C1 segment of cervical spinal cord (tissue), 14 donors: ENCODE measurements at places on chromosomes 2 and 18.

DNA sequence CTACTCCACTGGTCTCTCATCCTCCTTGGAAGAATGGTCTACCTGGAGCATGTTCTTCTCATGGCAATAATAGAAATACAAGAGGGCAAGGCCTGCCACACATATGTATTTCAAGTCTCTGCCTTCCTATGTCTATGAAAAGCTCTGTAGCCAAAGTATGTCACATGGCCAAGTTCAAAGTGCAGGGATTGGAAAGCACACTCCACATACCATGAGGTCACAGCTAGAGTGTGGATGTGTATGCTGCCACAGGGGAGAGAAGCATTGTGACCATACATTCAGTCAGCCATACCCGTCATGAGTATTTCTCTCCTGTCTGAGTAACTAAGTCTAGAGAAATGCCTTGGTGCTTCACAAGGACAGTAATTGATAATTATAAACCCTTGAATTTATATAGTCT, 8.8 kb upstream of the EIF2AK3 start:
- no peak for DNase-seq

- no peak for DNase-seq
Observed at GRCh38 chr2:67340133-67341011, 56.8 kb upstream of the ETAA1 start.

GRCh38 chr2:162212366-162212765, 30.9 kb downstream of the FAP start:
- DNase-seq, result no peak

- no peak for DNase-seq
Observed at GRCh38 chr2:143255899-143256298, 126.7 kb downstream of the ARHGAP15 start.

- no peak for DNase-seq
Observed at GRCh38 chr2:134306521-134306920, 52.6 kb downstream of the MGAT5 start.

DNA sequence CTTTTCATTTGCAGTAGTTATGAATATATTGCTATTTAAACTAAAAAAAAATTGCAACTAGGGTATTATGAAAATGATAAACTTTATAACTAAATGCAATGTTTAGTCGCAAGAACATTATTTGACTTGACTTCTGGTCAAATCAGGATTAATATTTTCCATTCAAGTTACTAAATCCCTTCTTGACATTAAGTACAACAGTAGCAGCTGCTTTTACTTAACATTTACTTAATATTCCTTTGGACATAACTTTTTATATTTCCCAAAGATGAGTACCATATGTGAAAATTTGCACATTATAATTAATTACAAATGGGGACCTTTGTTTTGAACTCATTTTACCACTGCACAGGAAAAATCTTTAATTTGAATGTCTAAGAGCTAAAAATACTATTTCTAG, 74.0 kb downstream of the PMS1 start:
- DNase-seq, result no peak

DNA sequence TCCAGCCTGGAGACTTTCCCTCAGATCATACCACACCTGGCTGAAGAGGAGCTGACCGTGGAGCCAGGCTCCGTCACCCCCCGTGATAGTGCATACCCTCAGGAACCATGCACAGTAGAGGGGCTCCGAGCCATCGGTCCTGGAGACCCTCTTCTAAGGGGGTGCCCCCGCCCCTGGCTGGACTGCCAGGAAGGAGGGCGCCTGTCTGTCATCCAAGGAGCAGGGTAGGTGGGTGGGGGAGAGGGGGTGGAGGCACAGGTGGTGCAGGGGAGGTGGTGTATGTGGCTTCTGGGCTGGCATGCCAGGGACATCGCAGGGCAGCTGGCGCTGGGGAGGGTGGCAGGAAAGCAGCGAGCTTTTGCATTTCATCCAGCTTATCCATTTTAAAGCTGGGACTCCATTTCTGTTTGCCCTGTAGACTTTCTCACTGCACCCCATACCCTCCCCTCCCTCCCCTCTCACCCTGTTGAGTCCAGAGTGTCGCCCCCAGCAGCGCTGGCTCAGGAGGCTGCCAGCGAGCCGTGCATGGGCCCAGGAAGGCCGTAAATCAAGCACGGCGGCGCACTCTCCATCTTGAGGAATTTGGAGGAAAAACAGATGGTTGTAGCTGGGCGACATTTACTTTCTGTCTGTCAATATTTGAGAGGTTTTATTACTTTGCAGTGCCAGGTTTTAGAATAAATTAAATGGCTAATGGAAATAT, 56.2 kb upstream of the HS6ST1 start:
- no peak for DNase-seq
